ENCODE measurements at places on chromosomes 6 and 20. TPM values are rescaled to one million over a fixed set of nuclear protein-coding genes. Genes with fewer than 3 reads are reported as not detected.

MAP7 gene
- total RNA-seq, result 24.1 TPM

SLC22A7 gene
- 31.5 TPM for total RNA-seq

LGSN gene
- total RNA-seq, result 4.1 TPM

STXBP5 gene
- total RNA-seq, result 28.2 TPM

PNLDC1 gene
- total RNA-seq, result not detected

SLC22A1 gene
- total RNA-seq, result 6.7 TPM

BANF2 gene
- not detected for total RNA-seq

OOEP gene
- total RNA-seq, result not detected

C20orf173 gene
- not detected for total RNA-seq

ENPP5 gene
- total RNA-seq, result 11.5 TPM

DNA sequence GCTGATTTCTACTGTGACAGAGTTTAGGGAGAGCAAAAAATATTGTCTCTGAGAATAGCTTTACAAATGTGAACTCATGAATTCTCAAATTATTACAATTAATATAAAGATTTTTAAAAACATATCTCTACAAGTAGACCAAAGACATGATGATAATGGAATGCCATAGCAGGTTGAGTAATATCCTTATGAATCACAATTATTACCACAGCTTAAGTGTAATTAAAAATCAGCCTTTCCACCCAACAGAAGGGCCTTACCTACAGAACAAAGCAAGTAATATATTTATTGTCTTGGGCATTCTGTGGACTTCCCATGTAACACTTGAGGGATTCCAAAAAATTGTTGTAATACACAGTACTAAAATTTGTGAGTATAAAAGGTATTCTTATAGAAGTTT lies 1099.6 kb upstream of the GJE1 start:
- DNase-seq, result no peak

- peak; percentile 81 for DNase-seq
Observed at GRCh38 chr20:19964289-19965265, 52.6 kb upstream of the NAA20 start.

- DNase-seq, result peak; percentile 36
Observed at GRCh38 chr6:107819964-107820337, 4.2 kb downstream of the SCML4 start.

DNA sequence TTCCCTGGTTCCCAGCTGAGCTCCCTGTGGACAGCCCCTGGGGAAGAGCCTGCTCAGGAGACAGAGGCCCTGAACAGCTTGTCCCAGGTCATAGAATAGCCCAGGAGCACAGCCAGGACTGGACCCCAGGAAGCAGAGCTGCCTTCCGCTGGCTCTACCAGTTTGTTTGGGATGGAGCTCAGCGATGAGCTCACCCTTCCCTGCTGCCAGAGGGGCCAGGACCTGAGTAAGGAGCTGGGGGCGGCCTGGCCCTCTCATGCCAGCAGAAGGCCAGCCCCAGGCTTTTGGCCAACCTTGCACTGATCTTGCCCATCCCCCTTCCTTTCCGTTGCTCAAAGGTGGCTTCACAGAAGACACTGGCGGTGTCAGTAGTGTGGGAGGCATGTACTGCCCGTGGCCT lies 17.5 kb downstream of the MMP24OS start:
- no peak for DNase-seq

- no peak for DNase-seq
Observed at GRCh38 chr6:35435074-35435837, 16.9 kb upstream of the FANCE start.

DNA sequence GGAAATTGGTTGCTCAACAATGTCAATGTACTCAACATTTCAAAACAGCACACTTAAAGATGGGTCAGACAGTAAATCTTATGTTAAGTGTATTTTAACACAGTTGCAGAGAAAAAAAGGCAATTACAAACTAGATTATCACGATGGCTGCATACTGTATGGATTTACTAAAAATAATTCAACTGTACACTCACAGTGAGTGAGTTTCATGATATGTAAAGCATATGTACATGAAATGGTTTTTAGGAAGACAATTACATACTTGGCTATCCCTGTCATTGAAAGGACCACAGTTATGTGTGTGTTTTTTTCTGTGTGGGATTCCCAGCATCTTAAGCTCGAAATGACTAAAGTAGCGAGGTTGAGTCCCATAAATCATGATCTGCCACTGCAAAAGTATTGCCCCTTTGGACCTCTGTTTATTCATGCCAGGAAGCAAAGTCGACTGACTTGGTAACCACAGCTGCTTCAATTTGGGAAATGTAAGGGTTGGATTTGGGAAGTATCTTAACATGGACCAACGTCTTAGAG lies 5.5 kb upstream of the SALL4 start:
- no peak for DNase-seq

DNA sequence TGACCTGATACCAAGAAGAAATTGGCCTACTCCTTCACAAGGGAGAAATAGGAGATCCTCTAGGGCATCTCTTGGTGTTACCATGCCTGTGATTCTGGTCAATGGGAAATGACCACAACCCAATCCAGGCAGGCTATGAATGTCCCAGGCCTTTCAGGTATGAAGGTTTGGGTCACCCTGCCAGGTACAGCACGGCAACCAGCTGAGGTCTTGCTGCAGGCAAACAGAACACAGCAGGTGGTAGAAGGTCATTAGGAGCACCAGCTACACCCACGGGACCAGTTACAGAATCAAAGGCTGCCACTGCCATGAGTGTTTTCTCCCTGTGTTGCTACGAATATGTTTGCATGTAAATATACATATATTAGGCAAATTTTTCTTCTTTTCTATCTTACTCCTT lies 202.3 kb downstream of the ERMARD start:
- DNase-seq, result no peak

DNA sequence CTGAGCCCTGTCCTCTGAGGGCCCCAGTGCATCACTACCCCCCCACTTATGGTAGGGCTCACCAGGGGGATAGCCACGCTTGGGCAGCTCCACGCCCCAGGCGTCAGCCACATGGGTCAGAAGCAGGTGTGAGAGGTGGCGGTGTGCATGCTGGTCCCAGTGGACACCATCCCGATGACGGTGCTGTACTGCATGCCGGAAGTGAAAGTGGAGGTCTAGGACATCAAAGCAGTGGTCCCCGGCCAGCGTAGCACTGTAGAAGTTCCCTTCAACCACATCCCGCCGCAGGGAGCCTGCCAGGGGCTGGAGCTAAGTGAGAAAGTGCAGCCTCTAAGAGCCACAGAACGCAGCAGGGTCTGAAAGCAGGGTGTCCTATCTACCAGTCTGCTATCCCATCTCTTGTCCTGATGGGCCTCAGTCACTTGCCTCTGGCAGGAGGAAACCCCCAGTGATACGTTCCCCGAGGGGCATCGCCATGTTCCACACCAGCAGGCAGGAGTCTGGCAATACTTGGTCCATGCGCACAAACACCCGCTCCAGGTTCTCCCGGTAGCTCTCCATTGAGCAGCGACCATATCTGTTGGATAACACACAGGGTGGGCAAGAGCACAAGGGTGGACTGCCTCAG lies 2.2 kb downstream of the PCED1A start:
- DNase-seq, result no peak

GRCh38 chr6:148027201-148027600 lies 315.4 kb upstream of the SASH1 start:
- peak; percentile 26 for DNase-seq

DNA sequence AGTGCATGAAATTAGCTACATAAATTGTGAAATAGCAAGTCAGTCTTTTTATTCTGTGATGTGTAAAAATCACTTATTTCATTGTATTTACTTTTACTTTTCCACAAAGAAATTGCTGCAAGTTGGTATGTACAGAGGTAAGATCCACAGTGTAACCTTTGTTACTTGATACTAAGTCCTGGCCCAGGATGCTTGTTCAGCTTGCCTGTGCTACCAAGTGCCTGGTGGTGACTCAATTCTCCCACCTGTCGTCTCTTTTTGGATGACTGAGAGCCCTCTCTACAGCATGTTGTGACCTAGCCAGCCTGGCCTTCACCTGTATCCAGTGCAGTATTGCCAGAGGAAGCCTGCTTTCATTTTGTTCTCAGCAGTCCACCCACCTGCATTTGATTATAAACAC lies 54.9 kb downstream of the ANKRD6 start:
- DNase-seq, result peak; percentile 33

GRCh38 chr6:1503811-1504210 lies 105.9 kb upstream of the FOXC1 start:
- DNase-seq, result no peak

DNA sequence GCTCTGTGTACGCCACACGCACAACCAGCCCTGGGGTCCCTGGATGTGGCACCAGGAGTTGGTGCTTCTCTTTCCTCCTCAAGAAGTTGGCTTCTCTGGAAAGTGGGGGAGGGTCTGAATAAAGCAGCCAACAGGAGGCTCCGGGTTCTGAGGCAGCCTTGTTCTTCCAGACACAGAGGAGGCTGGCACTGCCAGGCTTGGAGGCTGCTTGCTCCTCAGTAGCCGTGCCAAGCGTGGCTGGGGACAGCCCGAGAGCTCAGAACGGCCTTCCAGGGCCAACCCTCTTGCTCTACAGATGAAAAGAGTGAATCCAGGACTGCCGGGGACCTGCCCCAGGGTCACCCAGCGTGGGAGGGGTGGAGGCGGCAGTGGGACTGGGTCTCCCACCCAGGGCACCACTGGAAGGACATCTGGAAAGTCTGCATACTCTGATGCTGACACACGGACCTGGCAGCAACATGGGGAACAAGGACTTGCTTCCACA lies 70.4 kb downstream of the SLC22A23 start:
- DNase-seq, result no peak

- no peak for DNase-seq
Observed at GRCh38 chr6:17004269-17004668, 97.6 kb upstream of the STMND1 start.

GRCh38 chr6:129902681-129903080 lies 41.6 kb upstream of the TMEM244 start:
- no peak for DNase-seq

- DNase-seq, result peak; percentile 1
Observed at GRCh38 chr20:57612436-57612835, 7.8 kb downstream of the ZBP1 start.

DNA sequence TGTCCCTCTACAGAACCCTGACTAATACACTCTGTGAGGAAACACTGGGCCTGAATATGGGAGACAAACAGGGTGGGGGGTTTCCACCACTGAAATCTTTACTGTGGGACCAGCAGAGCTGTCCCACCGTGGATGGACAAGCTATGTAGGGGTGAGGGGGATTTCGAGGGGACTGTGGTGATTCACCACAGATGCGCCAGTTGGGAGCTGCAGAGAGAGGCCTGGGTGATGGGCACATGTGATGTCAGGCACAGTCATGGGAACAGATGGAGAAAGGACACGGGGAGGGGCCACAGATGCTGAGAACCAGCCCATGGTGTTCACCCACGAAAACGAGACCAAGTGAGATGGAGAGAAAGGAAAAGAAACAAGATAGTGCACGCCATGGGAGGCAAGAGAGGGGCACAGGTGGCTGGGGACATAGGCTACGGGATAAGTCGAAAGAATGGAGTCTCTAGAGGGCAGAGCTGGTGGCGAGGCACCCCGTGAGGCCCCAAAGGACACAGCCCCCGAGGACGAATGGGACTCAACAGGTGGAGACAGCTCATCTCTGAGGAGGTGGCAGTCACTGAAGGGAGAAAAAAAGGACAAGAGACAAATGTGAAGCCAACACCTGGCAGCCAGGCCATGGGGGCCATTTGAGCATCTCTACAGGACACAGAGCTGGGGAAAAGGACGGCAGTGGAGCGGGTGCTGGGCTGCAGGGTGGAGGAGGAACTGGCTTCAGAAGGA lies 10.5 kb upstream of the RAMACL start:
- DNase-seq, result no peak

DNA sequence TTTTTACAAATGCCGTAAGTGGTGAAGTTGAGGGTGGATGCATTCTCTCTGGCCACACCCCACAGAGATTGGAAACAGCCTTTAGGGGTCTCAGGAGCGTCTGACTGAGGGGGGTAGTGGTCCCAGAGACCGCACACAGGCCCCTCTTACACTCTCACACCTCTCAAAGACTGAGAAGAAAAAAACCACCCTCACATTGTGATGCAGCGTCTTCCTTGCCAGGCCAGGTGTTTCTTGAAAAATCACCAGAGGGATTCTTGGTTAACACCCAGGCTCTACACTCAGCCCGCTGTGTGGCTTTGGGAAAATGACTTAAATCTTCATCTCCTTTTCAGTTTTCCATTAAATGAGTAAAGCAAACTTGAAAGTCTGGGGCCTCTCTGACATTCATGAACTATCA lies 115.8 kb upstream of the SPTLC3 start:
- DNase-seq, result no peak

Data from hepatocyte (in vitro differentiated cells).